ENCODE measurements at places on chromosomes 16 and 17.
A peak's percentile ranks its signal among the peaks of the same experiment; 100 is the strongest.

- DNase-seq = no peak
These were observed 2.6 kb upstream of the SLC38A8 start for GRCh38 chr16:84045001-84045817.

DNA sequence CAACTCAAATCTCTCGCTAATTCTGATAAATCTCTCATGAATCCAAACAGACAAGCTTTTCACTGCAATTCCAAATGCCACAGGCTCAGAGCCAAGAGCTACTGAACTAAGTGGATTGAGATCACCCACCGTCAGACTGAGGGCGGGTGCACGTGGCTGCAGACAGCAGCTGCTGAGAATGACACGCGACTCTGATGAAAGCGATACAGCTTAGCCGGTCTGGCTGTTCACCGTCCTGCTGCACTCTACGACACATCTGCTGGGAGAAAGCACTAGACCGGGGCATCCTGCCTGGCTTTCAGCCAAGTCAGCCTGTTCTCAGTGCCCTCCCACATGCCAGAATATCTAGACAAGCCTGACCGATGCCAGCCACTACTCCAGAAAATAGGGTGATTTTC lies 42.6 kb downstream of the KLHDC4 start:
- no peak for DNase-seq

DNA sequence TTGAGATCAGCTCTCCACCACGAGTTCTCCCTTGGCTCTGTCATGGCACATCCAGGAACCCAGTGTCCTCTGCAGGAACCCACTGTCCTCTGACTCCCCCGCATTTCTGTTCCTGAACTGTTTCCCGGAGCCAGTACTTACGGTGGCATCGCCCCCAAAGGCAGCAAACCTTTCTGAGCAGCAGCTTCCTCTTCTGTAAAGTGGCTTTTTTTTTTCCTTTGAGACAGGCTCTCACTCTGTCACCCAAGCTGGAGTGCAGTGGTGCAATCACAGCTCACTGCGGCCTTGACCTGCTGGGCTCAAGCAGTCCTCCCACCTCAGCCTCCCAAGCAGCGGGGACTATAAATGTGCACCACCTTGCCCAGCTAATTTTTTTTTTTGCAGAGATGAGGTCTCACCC lies 32.2 kb downstream of the NAGPA start:
- no peak for DNase-seq

GRCh38 chr17:10294180-10294579 lies 78.6 kb downstream of the MYH13 start:
- no peak for DNase-seq

GRCh38 chr16:50838165-50838564 lies 96.3 kb downstream of the CYLD start:
- DNase-seq = no peak

DNA sequence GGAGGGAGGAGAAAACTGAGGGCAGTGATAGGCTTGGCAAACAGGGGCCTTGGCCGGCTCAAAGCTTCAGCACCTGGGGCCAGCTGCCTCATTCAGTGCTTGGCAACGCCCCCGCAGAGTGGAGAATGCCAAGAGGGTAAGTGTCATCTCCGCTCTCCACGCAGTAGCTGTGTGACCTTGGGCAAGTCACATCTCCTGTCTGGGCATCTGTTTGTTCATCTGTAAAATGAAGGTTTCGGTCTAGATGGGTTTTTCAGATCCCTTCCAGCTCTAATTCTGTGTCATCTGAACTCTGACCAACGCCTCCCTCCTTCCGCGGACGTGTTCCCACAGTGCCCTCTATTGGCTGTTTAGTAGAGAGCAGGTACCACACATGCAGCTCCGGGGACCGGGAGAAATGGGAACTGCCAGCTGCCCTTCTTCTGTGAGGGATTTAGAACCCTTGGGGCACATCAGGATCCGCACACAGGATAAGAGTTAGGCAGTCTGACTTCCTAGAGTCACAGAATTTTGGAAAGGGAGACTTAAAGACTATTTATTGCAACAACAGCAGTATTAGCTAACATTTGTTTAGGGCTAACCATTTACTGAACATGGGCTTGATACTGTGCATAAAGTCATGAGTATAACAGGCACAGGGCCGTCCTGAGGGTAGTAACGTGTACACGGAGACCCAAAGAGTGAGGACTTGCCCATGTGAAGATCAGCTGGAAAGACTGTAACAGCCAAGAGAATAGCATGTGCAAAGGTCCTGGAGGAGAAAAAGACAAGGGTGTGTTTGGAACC lies 26.8 kb downstream of the GP2 start:
- DNase-seq = peak; percentile 13

Measured in CD4-positive, alpha-beta T cell treated with Interleukin-15 for 4 hours (primary cell).